Eye (tissue), 1 donor: ENCODE measurements at places on chromosomes 16 and 17.

DNA sequence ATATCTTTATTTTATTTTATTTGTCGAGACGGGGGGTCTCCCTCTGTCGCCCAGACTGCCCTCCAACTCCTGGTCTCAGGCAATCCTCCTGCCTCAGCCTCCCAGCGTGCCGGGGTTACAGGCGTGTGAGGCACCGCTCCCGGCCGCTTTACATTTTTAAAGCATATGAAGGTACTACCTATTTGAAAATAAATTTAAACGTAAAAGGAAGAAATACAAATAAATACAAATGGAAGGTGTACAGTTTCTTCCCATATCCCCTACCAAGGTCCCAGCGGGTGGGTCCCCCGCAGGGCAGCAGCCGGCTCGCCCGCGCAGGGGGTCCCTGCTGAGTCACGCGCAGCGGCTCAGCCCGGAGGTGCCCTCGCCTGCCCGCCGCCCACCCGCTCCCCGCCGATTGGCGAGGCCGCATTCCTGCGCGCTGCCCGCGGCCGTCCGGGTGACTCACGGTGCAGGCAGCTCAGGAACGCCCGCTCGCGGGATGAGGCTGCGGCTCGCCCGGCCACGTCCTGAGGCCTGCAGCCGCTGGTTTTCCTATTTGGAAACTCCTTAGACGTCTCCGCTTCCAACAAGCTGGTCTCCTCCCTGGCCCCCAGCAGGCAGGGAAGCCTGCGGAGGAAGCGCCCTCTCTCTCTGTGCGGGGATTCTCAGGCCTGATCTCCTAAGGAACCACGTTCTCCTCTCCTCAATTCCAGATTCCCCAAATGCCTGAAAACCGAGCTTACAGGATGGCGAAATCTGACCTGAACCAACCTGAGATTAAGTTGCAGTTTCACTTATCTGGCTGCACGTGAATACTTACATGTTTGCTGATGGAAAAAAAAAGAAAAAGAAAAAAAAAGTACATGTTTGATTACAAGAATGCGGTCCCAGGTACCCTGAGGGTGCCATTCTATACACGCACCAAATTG lies 54.8 kb upstream of the MAP3K14 start:
- peak; percentile 88 for DNase-seq

DNA sequence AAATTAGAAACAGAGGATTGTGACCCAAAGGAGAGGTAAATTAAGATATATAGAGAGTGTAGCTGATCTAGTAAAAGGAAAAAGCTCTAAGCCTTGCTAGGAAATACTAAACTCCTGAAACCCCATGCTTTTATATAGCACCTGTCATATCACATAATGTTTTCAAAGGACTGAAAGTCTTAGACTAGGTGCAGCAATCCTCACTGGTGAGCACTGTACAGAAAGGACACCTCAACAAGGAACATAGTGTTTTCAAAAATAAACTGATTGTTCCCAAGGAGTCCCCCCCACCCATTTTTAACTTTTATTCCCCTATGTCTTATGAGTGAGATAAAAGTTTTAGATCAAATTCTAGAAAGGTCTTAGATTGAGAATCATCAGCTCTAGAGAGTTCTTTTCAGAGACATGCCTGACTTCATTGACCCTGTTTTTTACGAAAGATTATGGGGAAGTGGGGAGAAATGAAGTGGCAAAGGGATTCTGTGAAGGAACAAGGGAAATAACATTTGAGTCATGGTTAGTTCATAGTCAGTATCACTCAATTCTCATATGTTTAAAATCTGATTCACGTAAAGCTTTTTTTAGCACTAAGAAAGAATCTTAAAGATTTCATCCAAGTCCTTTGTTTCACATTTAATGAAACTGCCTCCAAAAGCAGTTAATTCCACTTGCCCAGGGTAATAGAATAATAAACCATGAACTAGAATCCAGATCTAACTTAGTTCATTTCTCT lies 166.4 kb downstream of the CYB561 start:
- no peak for DNase-seq

DNA sequence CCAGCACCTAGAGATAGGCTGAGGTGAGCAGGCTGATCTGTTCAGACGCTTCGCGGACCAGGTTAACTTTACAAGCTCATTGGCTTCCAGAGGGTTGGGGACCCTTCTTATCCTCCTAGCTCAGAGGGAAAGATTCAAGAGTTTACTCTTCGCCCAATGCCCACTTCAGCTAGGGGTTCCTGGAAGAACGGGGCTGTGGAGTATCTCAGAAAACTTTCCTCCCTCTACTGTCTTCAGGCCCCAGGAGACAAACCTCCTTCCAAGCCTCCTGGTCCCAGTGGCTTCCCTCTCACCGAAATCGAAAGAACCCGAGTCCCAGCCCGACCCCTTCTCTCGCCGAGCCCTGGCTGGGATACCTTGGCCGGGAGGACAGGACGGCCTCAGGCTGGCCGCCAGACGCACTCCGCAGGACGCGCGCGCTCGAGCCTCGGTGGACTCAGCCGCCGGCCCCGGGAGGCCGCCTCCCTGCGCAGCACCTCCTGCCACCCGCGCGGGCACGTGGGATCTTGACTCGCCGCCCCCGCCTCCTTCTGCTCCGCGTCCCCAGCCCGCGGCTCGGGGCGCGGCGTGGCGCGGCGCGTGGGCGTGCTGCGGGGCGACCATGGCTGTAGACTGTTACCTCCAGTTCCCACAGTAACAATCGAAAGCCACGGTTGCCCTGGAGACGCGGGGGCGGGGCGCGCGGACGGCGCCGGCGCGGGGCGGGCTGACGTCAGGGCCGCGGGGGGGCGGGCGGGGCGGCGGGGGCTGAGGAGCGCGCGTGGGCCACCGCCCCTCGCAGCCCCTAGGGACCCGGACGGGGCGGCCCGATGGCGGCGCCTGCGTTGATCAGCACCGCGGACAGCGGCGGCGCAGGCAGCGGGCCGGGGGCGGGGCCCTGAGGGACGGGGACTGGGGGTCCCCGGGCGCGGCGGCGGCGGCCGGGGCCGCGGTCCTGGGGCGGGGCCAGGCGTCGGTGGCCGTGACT lies 5.3 kb upstream of the HIC1 start:
- peak; percentile 91 for DNase-seq

- no peak for DNase-seq
Observed at GRCh38 chr16:21197112-21197511, 14.3 kb downstream of the ZP2 start.

GRCh38 chr16:31472709-31473203 lies 804 bp downstream of the TGFB1I1 start:
- peak; percentile 76 for DNase-seq

- no peak for DNase-seq
Observed at GRCh38 chr17:1943436-1943831, 81.7 kb downstream of the RTN4RL1 start.
